ENCODE measurements at places on chromosomes 13 and 19.

DNA sequence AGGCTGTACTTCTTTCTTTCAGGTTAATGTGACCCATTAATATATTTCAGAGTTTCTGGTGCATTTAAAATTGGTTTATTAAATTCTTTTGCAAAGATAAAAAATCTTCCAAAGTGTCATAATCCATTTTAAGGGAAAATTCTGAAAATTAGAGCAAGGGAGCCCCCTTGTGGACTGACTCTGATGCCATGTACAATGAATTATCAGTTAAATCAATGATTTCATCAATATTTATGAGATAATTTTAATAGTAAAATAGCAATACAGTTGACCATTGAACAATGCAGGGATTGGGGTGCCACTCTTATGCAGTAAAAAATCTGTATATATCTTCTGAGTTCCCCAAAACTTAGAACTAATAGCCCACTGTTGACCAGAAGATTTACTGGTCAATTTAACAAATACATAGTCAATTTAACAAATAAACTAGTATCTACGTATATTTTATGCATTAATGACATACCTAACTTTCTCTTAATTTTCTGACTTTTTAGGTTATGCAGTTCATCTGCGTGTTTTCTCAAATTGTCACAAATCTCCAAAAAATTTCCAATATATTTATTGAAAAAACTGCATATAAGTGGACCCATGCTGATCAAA, 479.1 kb upstream of the MIR17HG start:
- no peak for DNase-seq

DNA sequence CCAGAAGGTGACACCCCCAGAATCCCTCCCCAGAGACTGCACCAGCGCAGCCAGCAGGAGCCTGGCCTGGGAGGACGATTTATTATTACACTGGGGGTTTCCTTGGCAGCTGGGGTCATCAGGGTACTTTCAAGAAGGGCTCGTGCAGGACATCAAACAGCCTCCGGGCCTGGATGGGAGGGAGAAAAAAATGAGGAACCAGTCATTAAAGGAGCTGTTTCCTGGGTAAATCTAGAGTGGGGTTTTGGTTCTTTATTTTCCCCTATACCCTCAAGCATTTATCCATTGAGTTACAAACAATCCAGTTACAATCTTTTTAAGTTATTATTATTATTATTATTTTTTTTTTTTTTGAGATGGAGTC, 3.1 kb downstream of the POLR1G start:
- no peak for DNase-seq

GRCh38 chr13:100506600-100507422, 81.8 kb downstream of the GGACT start:
- peak; percentile 89 for DNase-seq

- no peak for DNase-seq
These were observed 539.8 kb upstream of the PCDH9 start for GRCh38 chr13:67769987-67770341.
